Brain (organoid and tissue), 16 donors: ENCODE measurements at places on chromosomes 11 and 22.

- DNase-seq = no peak
Measured at GRCh38 chr11:27412192-27412691, 49.2 kb upstream of the CCDC34 start.

GRCh38 chr11:75616281-75616680, 52.6 kb downstream of the MAP6 start:
- peak; percentile 68 for DNase-seq

- no peak for DNase-seq
Measured at GRCh38 chr22:47566491-47566890, 804.0 kb downstream of the TBC1D22A start.

DNA sequence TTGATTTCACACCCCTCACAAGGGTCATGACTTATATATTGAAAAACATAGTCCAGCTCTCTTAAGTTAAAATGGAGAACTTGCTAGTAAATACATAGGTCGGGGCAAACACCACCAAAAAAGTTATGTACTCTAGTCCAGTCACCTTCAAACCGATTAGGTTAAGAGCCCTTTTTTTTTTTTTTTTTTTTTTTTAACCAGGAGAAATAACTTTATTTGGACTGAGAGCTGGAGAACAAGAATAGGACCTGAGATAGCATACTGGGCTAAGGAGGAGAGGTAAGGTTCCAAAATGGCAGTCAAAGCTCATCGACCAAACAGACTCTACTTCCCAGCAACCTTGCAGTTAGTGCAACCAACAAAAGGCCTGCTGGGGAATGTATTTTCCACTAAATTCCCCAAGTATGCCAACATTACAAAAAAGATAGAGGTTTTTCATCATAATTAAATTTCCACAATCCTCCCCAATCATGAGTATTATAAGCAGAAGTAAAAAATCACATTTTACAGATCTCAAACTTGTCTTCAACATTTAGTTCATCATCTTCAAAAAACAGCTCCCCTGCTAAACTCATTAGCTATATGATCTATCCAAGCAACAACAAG, 3.8 kb downstream of the TMEM41B start:
- DNase-seq = no peak

GRCh38 chr11:121067962-121068647, 32.9 kb upstream of the TECTA start:
- DNase-seq = no peak

- DNase-seq = no peak
Measured at GRCh38 chr11:26578998-26579661, 7.1 kb upstream of the MUC15 start.

DNA sequence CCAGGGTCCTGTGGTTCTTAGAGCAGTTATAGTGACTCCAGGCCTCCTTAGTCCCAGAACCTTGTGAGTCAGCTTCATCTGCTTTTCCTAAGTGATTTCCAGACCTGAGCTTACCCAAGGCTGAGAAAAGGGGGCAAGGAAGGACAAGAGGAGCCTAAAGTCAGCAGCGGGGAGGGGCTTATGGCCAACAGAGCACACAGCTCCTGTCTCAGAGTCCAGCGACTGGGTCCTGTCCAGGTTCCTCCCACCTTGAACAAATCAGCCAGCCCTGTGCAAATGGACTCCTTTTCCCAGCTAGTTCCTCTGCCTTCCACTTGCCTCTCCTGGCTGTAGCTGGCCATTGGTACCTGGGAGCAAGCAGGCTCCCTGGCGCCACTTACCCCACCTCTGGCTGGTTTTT, 10.9 kb downstream of the BACE1 start:
- no peak for DNase-seq
